ENCODE measurements at places on chromosomes 6 and 20. TPM values are rescaled to one million over a fixed set of nuclear protein-coding genes. Genes with fewer than 3 reads are reported as not detected.

DNA sequence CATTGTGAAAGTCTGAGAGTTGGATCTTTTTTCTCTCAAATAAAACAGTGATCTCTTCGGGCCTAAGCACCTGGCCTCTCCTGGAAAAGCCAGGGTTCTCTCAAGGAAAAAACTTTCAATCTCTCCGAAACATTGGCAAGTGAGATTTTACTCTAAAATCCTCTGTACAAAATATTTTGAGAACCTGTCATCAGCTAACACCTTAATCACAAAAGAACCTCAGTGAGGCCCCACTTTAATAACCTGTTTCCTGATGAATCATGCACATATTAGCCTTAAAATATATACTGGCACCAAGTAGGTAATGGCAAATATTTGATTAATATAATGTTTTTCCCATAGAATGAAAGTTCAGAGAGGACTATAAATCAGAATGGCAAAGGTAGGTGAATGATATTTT lies 177.9 kb downstream of the FRK start:
- no peaks in the 10 kb centered on the region for H3K27me3 ChIP-seq
- H3K4me3 ChIP-seq, result no peak overlapping the region
- no peak for DNase-seq
- no peaks in the 10 kb centered on the region for H3K4me1 ChIP-seq
- no peak overlapping the region for H3K27ac ChIP-seq

DNA sequence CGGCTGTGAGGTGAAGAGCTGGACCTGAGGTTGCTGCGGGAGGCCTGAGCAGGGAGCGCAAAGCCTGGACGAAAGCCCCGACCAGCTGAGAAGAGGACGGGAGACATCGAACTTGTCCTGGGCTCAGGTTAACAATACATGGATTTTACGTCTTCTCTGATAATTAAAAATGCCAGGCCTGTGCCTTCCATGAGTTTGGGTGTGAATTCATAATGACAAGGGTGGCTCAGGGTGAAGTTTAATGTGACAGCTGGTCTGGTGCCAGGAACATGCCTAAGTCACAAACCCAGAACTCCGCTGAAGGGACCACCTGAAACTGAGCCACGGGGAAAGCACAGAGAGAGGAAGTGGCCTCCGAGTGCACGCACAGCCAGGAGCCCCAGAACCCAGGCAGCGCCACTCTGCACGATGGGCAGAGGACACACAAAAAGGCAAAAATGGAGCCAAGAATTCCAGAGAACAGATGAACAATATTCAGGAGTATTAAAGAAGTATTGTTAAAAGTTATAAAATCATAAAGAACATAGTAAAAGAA lies 150.1 kb upstream of the RPS6KA2 start:
- no peaks in the 10 kb centered on the region for H3K36me3 ChIP-seq
- no peak overlapping the region for H3K27ac ChIP-seq
- peaks cover 6% of the 10 kb centered on the region for H3K4me1 ChIP-seq

- H3K27ac ChIP-seq, result no peak overlapping the region
- no peak overlapping the region for H3K4me3 ChIP-seq
- no peaks in the 10 kb centered on the region for H3K4me1 ChIP-seq
- no peaks in the 10 kb centered on the region for H3K36me3 ChIP-seq
Observed at GRCh38 chr6:165716886-165717285, 53.8 kb upstream of the PDE10A start.

RSPH4A gene
- 0.24 TPM for total RNA-seq

DNA sequence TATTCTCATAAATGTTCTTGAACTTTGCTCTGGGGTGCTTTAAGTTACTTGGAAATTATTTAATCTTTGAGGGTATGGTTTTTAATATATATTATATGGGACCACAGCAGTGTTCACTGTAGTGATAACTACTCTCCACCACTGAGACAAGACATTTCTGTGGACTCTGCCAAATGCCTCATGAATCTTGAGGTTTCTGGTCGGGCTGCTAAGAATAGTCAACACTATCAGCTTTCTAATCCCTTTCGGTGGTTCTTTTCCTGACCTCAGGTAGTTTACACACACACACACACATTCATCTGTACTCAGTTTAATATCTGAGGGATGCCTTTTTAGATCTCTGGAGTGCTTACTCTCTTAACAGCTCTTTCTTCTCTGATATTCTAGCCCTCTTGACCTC lies 500.7 kb downstream of the MAFB start:
- H3K4me1 ChIP-seq, result no peaks in the 10 kb centered on the region
- DNase-seq, result no peak
- no peaks in the 10 kb centered on the region for H3K36me3 ChIP-seq
- no peak overlapping the region for H3K4me3 ChIP-seq

SLPI gene
- 7.2 TPM for total RNA-seq

- H3K27me3 ChIP-seq, result no peaks in the 10 kb centered on the region
- no peaks in the 10 kb centered on the region for H3K4me1 ChIP-seq
- no peak overlapping the region for H3K4me3 ChIP-seq
- H3K27ac ChIP-seq, result no peak overlapping the region
Observed at GRCh38 chr6:129163551-129163950, 280.6 kb downstream of the LAMA2 start.

GRCh38 chr6:142306736-142307135 lies 4.9 kb downstream of the ADGRG6 start:
- no peak for DNase-seq
- H3K36me3 ChIP-seq, result no peaks in the 10 kb centered on the region
- no peaks in the 10 kb centered on the region for H3K4me1 ChIP-seq
- H3K27ac ChIP-seq, result no peak overlapping the region

DNA sequence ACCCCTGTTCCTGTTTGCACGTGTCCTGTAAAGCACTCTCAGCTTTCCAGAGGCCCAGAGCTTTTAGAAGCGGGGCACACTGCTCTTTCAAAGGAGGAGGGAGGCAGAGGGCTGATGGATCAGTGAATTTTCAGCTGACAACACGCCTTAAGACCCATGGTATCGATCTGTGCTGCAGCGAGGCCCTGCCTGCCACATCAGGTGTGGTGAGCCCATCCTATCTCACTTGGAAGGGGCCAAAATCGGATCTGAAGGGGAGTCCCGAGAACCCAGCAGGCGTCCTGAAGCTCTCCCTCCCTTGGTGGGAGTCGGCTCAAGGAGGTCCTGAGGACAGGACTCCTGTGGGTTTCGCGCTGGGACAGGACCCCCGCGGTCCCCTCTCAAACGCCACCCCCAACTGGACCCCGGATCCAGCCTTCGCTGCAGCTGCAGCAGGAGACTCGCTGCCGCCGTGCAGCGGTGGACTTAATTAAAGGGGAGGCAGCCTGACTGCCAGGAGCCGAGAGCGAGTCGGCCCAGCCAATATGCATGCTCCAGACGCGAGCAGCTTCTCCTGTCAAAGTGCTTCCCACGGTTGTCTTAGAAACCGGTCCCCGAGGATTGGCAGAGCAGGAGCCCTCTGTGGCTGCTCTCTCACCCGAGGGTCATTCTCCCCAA lies 580.0 kb upstream of the ZNF337 start:
- no peaks in the 10 kb centered on the region for H3K36me3 ChIP-seq
- no peak overlapping the region for H3K27ac ChIP-seq
- no peak overlapping the region for H3K4me3 ChIP-seq
- H3K4me1 ChIP-seq, result no peaks in the 10 kb centered on the region

ELOVL2 gene
- total RNA-seq, result not detected

DNA sequence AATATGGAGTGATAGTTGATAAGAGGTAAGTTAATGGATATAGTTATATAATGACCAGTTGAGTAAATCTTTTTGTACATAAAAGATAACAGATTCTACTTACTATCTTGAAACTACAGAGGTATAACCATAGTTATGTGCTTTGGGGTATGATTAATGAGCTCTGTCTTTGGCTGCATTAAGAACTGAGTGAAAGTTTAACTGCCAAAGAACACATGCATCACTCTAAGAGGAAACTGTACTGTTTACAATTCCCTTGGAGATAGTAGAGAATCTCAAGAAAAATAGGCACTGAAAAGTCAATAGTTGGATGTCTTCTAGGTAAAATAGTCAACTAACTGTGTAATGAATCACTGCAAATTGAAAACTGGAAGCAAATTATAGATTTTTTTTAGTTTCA lies 1129.5 kb downstream of the EPHA7 start:
- no peaks in the 10 kb centered on the region for H3K27me3 ChIP-seq
- H3K27ac ChIP-seq, result no peak overlapping the region
- no peaks in the 10 kb centered on the region for H3K4me1 ChIP-seq
- peaks cover 7% of the 10 kb centered on the region for H3K36me3 ChIP-seq
- no peak for DNase-seq

GHRH gene
- total RNA-seq, result not detected

DNA sequence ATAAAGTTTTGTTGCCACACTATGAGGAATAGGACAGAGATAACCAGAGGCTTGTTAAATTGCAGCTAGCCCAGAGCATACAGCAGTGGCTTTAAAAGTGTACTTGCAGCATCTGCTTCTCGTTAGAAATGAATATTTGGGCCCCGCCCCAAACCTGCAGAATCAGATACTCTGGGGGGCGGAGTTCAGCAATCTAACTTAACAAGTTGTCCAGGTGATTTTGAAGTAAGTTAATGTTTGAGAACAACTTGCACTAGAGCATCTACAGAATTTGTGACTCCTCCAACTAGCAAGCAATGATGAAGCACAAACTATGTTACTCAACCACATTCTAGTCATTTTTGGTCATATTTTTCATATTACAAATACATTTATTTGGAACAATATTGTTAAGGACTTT lies 10.6 kb upstream of the SUPT3H start:
- H3K27me3 ChIP-seq, result peaks cover 15% of the 10 kb centered on the region
- no peak overlapping the region for H3K27ac ChIP-seq
- no peaks in the 10 kb centered on the region for H3K36me3 ChIP-seq
- no peaks in the 10 kb centered on the region for H3K4me1 ChIP-seq
